Mesenteric fat pad (tissue), 1 donor: ENCODE measurements at places on chromosomes 16 and 17. TPM values are rescaled to one million over a fixed set of nuclear protein-coding genes. Genes with fewer than 3 reads are reported as not detected.

GRCh38 chr17:561116-561515 is 153.5 kb downstream of the VPS53 start:
- DNase-seq, result no peak

DNA sequence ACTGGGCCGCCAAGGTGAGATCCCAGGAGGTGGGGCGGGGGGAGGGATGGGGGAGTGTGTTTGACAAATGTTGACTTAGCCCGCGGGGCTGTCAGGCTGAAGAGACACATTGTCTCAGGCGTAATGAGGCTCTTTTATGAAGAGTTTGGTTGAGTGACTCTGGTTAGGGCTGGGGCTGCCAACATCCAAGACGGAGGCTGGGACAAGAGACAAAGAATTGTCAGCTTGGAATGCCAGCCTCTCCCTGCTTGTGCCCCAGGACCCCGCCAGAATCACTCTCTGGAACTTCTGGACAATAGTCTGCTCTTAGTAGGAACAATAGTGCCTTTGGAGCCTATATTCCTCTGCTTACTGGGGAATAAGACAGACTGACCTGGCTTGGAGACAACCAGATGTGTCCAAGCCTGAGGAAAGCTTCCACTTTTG is 24.0 kb downstream of the PCTP start:
- no peak for DNase-seq

DNA sequence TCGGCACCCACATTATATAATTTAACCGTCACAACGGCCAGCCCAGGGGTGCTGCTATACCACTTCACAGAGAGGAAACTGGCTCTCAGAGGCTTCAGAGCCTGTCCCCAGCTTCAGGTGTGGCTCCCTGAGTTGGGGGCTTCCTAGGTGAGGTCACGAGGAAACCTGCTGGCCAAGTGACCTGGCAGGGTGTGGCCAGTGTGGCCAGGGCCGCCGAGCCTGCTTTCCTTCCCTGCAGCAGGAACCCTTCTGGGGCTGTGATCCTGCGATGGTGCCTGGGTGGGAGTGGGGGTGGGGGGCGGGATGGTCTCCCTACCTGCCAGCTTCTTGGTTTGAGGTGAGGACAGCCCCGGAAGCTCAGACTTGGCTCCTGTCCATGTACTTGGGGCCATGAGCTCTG is 39.9 kb downstream of the ADCY7 start:
- peak; percentile 68 for DNase-seq

DNA sequence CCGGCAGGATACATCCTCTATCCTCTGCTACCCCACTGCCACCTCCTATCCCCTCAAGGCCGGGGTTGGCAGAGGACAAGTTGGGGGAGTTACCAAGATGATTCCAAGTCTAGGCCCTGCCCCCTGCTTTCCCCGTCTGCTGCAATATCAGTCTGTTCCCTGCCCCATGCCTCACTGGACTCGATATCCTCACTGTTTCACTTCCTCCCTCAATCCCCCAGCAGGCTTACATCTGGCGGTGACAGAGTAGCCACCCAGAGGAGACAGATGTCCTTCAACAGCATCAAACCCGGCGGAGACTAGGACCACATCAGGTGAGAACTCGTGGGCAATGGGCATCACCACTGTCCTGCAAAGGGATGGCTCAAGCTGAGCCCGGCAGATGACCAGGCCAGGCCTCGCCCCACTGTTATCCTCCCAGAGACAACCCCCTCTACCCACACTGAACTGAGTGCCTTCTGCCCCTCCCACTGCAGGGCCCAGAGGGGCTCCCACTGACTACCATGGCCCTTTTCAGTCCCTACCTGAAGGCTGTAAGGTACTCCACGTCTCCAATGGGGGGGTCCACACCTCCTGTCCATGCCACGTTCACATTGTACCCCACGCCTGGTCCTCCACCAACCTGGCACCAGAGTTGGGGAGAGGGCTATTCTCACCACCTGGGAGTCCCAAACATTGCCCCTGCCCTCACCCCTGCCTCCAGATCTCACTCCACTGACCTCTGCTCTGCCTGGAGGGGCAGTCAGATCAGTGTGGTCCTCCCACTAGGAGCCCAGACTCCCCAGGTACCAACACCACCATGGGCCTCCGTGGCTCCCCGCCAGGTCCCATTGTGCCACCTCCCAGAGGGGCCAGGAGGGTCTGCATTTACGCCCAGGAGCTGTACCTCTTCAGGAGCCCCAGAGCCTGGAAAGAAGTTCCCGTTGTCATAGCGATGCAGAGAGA is 9.6 kb downstream of the G6PC3 start:
- no peak for DNase-seq

DNA sequence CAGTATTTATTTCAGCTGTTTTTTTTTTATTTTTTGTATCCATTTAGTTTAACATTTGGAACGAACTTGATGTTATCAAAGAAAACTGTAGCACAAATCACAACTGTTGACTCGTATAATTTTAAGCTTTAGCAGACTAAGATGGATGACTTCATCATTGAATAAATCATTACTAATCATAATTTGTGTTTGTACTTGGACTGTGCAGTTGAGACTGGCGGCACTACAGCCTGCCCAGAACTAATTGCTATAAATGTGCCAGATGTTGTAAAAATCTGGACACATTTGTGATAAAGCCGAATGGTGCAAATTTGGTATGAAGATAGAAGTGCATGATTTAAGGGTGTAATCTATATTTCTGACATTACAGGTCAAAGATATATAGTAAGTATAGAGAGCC is 897.7 kb upstream of the CDH8 start:
- DNase-seq, result no peak

DNA sequence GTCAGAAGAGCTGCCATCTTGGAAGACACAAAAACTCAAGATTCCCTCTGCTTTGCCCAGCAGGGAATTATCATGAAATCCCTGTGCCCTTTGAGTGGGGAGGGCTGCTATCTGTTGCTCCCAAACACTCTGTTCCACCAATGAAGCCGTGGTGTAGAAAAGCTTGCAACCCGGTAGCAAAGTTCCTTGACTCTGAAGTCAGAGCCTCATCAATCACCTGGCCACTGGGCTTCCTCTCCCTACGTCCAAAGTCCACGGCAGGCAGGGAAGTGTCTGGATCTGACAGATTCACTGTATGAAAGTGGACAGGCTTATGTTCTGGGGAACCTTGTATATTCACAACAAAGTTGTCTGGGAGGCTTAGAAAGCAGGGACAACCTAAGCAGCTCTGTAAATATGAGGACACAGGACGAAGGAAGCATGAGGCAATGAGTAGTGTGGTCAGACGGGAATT is 343.3 kb downstream of the SLC39A11 start:
- DNase-seq, result no peak

GRCh38 chr17:41308251-41308917 is 725 bp downstream of the KRTAP16-1 start:
- DNase-seq, result peak; percentile 89

- peak; percentile 72 for DNase-seq
Observed at GRCh38 chr17:27756467-27757371, 43.6 kb downstream of the NOS2 start.

- no peak for DNase-seq
Observed at GRCh38 chr16:53153130-53153529, 98.3 kb downstream of the CHD9 start.

- DNase-seq, result no peak
Observed at GRCh38 chr16:62644030-62644812, 608.0 kb upstream of the CDH8 start.

DNA sequence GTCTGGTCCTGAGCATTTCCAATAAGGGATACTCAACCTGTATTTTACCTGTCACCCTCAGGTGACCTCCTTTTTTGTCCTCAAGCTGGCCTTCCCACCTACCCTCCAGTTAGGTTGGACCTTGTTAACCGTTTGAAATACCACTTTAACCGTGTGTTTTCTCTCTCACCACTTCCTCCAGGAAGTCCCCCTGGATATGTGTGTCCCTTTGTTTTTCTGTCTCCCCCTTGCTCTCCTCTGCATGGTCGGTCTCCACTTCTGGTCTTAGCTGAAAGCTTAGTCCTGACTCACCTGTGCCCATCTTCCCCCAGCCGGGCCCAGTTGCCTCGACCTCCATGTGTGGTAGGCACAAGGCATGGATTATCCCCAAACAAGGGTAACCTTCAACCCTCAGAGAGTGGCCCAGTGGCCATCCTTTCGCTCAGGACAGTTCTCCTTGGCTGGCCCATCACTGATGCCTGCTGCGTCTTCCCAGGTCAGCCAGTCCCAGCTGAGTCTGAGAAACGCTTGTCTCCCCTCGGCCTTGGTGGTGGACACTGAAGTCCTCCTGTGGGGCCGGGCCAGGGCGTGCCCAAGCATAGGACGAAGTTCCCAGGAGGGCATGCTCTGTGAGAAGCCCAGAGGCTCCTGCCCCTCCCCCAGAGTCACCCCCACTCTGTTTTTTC is 20.0 kb downstream of the LASP1 start:
- DNase-seq, result no peak

GRCh38 chr17:66301367-66301863 is 998 bp upstream of the PRKCA start:
- DNase-seq, result no peak

- no peak for DNase-seq
Observed at GRCh38 chr16:78897299-78897698, 703.2 kb downstream of the MAF start.

GRCh38 chr17:29138971-29139691 is 41.1 kb downstream of the MYO18A start:
- DNase-seq, result no peak

DNA sequence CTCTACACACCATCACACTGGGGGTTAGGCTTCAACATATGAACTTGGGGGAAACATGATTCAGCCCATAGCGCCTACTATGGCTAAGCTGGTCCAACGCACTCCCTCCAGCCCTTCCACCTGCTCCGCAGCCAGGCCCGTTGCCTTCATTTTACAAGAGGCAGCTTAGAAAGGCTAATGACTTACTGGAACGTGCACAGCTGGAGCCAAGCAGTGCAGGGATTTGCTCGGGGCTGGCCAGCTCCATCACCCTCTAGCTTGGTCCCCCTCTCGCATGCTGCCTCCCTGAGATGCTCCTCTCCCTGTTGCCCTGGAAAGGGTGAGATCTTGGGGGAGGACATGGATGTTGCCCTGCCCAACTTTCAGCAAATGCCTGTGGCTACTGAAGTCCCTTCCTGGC is 2.8 kb upstream of the CACNG1 start:
- DNase-seq, result no peak

- DNase-seq, result no peak
Observed at GRCh38 chr16:85128079-85128837, 16.0 kb upstream of the CIBAR2 start.

GRCh38 chr17:80501741-80502577 is 25.6 kb upstream of the NPTX1 start:
- DNase-seq, result no peak

GRCh38 chr17:45994987-45995386 is 4.1 kb upstream of the STH start:
- no peak for DNase-seq

- no peak for DNase-seq
Observed at GRCh38 chr16:15942931-15943690, 6.3 kb upstream of the ABCC1 start.

GRCh38 chr16:83095941-83096692 is 469.3 kb downstream of the CDH13 start:
- no peak for DNase-seq

Gene NOS2
- total RNA-seq, result 0.13 TPM

Gene TPPP3
- 4.8 TPM for total RNA-seq

Gene SLC47A1
- 7.0 TPM for total RNA-seq

Gene MYO15B
- 110 TPM for total RNA-seq

Gene GUCY2D
- not detected for total RNA-seq

Gene CACNG3
- total RNA-seq, result not detected

Gene CLEC19A
- not detected for total RNA-seq

Gene CES5A
- not detected for total RNA-seq

Gene TEFM
- 12.8 TPM for total RNA-seq

Gene HAP1
- 0.13 TPM for total RNA-seq

Gene GFAP
- total RNA-seq, result 1.3 TPM

Gene HCRT
- total RNA-seq, result not detected
